ENCODE measurements at places on chromosomes 4 and X.

DNA sequence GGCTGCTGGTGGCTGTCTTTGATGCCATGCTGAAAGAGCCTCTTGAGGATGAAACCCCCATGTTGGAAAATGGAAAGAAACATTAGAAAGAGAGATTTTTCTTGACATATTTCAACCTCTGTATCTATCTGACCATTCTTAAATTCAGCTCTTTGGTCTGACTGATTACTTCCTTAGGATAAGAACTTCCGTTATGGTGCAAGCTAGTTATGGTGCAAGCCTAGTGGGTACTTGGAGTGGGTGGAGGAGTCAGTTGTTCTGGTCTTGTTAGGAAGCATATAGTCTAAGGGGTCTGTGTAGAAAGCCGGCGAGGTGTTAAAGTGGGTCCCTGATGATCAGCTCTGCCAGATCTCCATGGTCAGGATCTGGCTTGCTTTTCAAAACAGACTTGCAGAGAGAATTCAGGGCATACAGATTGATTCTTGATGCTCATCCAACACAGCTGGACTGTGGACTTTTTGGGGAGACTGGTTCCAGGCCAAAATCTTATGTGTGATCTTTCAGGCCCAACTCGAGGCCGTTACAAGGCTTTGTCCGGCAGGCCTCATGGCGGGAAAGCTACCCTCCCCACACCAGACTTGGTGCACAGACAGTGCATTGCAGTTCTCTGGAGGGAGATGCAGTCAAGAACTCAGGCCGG lies 82.8 kb upstream of the BOD1L1 start:
- peaks cover 10% of the 10 kb centered on the region for H3K27me3 ChIP-seq
- no peak overlapping the region for H3K4me3 ChIP-seq
- no peaks in the 10 kb centered on the region for H3K36me3 ChIP-seq
- no peaks in the 10 kb centered on the region for H3K4me1 ChIP-seq
- no peak for DNase-seq

DNA sequence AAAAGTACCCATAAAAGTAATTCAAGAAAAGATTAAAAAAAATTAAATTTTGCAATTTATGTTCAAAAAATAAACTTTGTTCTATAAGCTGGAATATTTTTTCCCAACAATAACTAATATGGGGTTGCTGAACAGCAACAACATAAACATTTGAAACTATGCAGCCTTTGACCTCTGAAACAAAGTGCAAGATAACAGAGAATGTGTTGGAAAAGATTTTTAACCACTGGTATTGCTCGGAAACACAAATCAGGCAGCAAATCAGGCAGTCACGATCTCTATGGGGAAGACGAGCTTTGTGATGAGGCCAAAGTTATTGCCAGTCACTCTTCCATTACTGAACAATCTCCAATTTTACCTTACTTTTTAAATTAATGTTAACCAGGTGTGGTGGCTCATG lies 332.1 kb downstream of the PABPC4L start:
- H3K4me3 ChIP-seq = no peak overlapping the region
- no peaks in the 10 kb centered on the region for H3K4me1 ChIP-seq
- no peaks in the 10 kb centered on the region for H3K27me3 ChIP-seq

DNA sequence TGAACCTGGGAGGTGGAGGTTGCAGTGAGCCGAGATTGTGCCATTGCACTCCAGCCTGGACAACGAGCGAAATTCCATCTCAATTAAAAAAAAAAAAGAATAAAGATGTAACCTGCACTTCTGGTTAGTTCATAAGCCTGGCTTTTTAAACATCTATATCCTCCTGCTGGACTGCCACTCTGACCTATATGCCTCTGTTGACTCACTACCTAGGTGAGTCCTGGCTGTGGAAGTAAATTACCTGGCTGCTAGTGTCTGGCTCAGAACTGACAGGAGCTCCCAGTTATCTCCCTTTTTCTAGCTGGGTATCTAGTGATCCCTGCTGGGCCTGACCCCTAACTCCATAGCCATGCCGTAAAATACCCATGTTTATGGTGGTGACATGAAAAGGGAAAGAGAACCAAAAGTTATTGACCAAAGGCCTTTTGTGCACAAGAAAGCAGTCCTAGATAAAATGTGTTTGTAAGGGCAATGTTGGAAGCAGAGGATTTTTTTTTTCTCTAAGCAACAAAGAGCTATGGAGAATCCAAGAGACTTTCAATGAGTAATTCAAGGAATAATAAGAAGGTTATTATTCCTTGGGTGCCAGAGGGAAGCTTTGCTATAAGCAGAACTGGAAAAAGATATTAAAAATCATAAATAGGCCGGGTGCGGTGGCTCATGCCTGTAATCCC lies 10.4 kb upstream of the G3BP2 start:
- H3K27ac ChIP-seq = no peak overlapping the region
- no peaks in the 10 kb centered on the region for H3K27me3 ChIP-seq
- H3K36me3 ChIP-seq = peaks cover 7% of the 10 kb centered on the region
- DNase-seq = no peak

DNA sequence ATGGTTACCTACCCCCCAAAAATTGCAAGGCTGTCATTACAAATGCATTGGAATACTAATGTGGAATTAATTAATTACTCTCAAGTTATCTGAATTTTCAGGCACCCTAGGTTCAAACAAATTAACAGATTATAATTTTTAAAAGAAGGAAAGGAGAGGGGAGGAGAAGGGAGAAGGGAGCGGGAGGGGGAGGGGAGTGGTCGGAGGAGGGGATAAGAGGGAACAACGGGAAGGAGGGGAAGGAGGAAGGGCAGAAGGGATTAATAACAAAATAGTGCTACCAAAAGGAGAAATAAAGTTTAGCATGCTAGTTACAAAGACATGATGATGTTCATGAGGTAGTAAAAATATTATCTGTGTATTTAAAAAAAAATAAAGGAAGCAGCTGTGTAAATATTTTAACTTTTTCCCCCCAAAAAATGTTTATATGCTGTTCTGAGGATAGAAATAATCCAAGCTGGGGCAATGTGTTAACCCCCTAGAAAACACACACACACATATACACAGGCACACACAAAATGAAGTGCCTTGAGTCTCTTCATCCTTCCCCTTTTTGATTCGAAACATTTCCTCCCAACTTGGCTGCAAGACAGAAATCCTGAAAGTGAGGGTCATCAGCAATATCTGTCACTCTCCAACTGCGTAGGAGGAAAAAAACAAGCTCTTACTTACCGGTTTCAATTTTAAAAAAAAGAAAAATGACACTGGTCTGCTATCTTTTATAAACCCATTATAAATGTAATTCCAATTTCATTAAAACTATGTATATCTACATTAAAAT lies 58.8 kb downstream of the PPP3CA start:
- DNase-seq = no peak
- no peaks in the 10 kb centered on the region for H3K27me3 ChIP-seq
- no peak overlapping the region for H3K27ac ChIP-seq
- H3K36me3 ChIP-seq = no peaks in the 10 kb centered on the region
- no peak overlapping the region for H3K4me3 ChIP-seq

GRCh38 chr4:38539501-38539900 lies 124.5 kb upstream of the KLF3 start:
- H3K27me3 ChIP-seq = no peaks in the 10 kb centered on the region
- no peaks in the 10 kb centered on the region for H3K36me3 ChIP-seq
- H3K4me1 ChIP-seq = no peaks in the 10 kb centered on the region
- DNase-seq = no peak
- no peak overlapping the region for H3K27ac ChIP-seq
- no peak overlapping the region for H3K4me3 ChIP-seq

DNA sequence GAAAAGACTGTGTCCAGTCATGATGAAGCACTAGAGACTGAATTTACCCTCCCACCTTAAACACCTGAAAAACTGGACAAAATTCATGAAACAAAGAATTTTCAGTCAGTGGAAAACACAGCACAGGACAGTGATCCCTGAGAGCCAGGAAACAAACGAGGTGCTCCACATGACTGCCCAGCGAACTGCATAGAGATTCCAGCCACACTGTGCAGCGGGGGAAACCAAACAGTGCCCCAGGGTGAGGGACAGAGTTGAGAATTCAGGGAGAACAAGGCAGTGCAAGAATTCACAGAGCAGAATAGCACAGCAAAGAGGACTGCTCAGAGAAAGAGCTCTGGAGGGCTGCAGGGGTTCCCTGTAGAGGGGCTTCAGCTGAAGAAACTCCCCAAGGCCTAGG lies 55.5 kb upstream of the SEC24B start:
- H3K36me3 ChIP-seq = no peaks in the 10 kb centered on the region
- no peak overlapping the region for H3K27ac ChIP-seq
- no peak for DNase-seq
- H3K27me3 ChIP-seq = peaks cover 6% of the 10 kb centered on the region
- H3K4me1 ChIP-seq = no peaks in the 10 kb centered on the region
- no peak overlapping the region for H3K4me3 ChIP-seq

DNA sequence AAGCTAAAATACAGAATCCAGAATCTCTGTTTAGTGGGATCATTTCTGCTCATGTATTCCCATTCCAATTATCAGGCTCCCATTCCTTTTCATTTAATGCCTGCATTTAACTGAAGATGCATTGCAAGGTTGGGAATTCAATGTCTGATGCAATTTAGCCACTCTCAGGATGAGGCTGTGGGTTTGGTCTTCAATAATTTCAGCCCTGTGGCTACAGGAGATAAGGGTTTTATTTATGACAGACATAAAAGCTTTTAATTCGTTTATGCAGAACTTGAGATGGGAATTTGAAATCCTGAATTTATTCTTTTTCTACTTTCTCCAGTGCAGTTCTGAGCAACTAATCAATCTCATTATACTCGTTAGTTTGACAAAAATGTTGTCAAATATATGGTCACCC lies 1225.9 kb downstream of the PCDH18 start:
- H3K4me1 ChIP-seq = no peaks in the 10 kb centered on the region
- H3K36me3 ChIP-seq = no peaks in the 10 kb centered on the region
- no peaks in the 10 kb centered on the region for H3K27me3 ChIP-seq
- no peak overlapping the region for H3K27ac ChIP-seq
- DNase-seq = no peak

DNA sequence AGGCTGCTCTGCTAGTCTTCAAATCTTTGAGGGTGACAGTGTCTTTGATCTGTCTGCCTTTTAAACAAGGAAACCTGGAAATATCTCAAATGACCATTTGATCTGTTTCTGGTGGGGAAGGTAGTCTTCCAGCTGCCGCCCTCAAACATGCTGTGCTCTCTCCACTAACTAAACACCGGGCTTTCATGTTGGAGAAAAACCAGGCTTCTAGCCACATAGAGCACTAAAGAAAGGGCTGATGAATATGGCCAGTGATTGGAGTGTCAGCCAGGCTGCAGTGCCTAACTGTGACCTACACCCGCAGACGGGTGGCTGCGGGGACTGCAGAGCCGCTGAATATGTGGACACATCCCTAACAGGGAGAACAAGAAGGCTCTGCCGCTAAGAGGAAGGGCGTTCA lies 85.9 kb downstream of the UNC5C start:
- no peaks in the 10 kb centered on the region for H3K4me1 ChIP-seq
- no peak overlapping the region for H3K4me3 ChIP-seq
- H3K27ac ChIP-seq = no peak overlapping the region
- no peak for DNase-seq
- no peaks in the 10 kb centered on the region for H3K27me3 ChIP-seq
- H3K36me3 ChIP-seq = no peaks in the 10 kb centered on the region

DNA sequence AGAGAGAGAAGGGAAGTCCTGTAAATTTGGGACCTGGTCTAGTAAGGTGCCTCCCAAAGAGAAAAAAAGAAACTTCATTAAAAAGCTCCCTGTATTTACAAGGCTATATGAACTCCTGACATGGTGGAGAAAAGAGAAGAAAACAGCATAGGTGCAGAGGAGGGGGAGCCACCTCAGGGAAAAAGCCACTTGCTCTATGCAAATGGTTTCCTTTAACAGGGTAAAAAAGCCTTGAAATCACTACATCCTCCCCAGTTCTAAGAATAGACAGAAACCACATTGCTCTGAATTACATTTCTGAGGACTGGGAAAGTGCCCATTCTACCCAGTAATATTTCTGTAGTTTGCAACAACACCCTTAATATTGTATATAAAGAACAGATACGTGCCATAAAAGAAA lies 165.5 kb downstream of the KLF8 start:
- H3K4me3 ChIP-seq = peak overlapping the region; percentile 51
- peaks cover 49% of the 10 kb centered on the region for H3K4me1 ChIP-seq
- no peaks in the 10 kb centered on the region for H3K36me3 ChIP-seq
- H3K27me3 ChIP-seq = peaks cover 36% of the 10 kb centered on the region
- H3K27ac ChIP-seq = peak overlapping the region; percentile 80

- peaks cover 74% of the 10 kb centered on the region for H3K27me3 ChIP-seq
- no peak overlapping the region for H3K27ac ChIP-seq
- DNase-seq = no peak
- peaks cover 2% of the 10 kb centered on the region for H3K4me1 ChIP-seq
- no peak overlapping the region for H3K4me3 ChIP-seq
Measured at GRCh38 chrX:132763528-132763927, 194.9 kb downstream of the HS6ST2 start.

- peaks cover 7% of the 10 kb centered on the region for H3K27me3 ChIP-seq
- no peak overlapping the region for H3K27ac ChIP-seq
- no peak for DNase-seq
- no peak overlapping the region for H3K4me3 ChIP-seq
- H3K4me1 ChIP-seq = peaks cover 44% of the 10 kb centered on the region
Measured at GRCh38 chrX:23736030-23736429, 7.0 kb downstream of the ACOT9 start.

GRCh38 chr4:164997941-164998340 lies 20.5 kb upstream of the TRIM61 start:
- no peak overlapping the region for H3K4me3 ChIP-seq
- no peaks in the 10 kb centered on the region for H3K36me3 ChIP-seq
- H3K4me1 ChIP-seq = no peaks in the 10 kb centered on the region
